Cortex of kidney (tissue), 1 donor: ENCODE measurements at places on chromosomes 7 and 10.
A peak's percentile ranks its signal among the peaks of the same experiment; 100 is the strongest.

DNA sequence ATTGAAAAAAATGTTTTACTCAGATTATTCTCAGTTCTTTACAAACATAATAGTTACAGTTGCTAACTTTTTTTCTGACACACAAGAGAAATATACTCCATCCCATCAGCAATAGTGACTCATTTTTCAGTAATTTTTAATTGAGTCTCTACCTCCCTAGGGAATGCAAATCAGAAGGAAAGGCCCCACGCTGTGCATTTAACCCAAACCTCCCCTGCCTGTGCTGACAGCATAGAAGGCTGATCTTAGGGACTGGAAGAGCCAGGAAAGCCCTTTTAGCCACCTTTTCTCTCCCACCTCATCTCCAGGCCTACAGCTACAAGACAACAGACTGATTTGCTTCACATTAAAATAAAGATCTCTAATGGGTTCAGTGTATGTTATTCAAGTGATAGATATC lies 24.7 kb upstream of the PIK3CG start:
- no peak for DNase-seq

- DNase-seq, result no peak
Observed at GRCh38 chr7:138317044-138317596, 142.9 kb upstream of the TRIM24 start.

DNA sequence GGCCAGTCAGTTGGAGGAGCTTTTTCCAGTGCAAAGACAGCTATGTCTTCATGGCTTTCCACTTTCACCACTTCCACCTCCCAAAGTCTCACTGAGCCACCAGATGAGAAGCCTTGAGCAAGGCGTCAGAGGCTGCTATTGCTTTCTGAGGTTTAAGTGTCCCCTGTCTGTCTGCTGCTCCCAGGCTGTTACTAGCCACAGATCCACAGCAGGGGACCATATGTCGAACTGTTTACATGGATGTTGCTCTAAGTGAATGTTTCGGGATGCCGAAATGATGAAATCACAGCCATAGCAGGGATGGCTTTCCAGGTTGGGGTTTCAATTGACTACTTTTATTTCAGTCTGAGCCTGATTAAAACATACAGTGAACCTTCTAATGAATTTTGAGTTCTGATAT lies 88.5 kb downstream of the AVL9 start:
- no peak for DNase-seq

- no peak for DNase-seq
Observed at GRCh38 chr10:92834331-92834730, 14.0 kb upstream of the EXOC6 start.

DNA sequence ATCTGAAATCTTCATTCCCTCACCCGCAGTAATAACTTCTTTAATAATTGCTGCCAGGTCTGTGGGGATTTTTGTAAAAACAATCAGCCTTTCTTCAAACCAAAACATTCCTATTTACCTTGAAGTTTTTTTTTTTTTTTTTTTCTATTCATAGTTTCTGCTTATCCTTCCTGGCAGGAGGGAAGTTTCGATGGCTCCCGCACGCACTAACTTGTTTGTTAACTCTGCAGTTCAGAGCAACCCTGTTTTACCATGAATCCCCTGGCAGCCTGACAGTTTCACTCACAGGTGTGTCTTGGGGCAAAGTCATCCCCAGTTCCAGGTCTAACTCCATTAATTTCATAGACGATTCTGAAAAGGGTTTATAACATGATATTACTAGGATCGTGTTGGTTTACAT lies 149.3 kb downstream of the KLF6 start:
- no peak for DNase-seq

DNA sequence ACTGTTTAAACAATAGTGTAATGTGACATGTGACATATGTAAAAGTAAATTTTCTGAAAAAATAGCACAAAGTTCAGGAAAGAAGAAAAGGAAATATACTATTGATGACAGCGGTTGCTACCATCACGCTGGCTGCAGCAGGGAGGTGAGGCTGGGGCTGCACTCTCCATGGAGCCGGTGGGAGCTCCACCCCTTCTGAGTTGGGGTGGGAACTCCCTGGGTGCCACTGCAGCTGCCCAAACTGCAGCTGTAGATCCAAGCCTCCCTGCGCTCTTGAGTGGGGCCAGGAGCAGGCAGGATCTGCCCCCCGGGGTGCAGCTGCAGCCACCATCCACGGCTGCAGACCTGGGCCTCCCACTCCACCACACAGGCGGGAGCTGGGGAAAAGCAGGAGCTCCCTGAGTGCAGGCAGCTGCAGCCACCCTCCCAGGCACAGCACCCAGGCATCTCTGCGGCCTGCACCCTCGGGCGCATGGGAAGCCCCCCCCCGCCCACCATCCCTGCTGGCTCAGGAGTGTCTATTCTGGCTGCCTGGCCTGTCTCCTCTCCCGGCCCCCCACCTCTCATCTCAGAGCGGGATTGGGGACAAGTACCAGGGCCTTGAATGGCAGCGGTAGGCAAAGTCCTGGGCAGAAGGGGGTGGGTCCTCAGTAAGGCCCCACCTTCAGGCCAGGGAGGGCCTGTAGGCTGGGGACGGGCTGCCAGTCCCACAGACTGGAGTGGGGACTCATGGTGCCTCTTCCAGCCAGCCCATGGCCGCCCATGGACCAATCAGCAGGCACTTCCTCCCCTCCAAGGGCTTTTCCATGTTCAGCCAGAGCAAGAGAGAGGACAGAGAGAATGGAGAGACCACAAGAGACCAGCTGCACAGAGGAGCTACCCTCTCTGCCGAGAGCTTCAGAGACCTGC lies 50.1 kb downstream of the TNS3 start:
- DNase-seq, result no peak

- DNase-seq, result no peak
Observed at GRCh38 chr7:137169282-137169698, 174.2 kb downstream of the PTN start.

DNA sequence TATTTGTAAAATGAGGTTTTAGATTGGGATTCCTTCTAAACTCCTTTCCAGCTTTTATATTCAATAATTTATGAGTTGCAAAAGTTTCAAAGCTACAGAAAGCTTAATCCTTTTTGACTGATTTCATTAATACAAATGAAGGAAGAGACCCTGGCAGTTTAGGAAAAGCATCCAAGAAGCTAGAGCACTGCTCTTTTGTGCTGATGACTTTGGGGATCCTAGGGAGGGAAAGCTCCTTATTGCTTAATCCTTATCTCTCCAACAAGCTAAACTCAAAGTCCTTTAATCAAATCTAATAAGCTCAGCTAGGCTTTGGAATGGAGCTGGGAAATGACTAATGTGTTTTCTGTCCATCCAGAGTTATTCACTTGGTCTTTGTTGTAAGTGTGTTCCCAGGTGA lies 285.4 kb downstream of the ACTR3B start:
- DNase-seq, result no peak

DNA sequence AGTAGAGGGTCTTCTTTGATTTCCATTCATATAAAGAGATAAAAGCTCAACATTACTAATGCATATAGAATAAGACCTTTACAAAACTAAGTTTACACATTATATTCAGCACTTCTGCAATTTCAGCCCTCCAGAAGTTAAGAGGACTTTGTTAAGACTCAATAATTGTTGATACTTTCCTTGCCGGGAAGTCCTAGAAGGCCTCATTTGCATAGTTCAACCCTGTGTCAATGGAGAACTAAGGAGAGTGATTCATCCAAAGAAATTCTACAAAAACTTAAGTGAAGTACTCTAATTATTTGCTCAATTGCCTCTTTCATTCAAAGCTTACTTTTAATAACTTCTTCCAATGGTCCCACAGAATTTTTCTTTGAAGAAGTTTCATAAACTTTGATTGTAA lies 1060.3 kb upstream of the CELF2 start:
- no peak for DNase-seq

DNA sequence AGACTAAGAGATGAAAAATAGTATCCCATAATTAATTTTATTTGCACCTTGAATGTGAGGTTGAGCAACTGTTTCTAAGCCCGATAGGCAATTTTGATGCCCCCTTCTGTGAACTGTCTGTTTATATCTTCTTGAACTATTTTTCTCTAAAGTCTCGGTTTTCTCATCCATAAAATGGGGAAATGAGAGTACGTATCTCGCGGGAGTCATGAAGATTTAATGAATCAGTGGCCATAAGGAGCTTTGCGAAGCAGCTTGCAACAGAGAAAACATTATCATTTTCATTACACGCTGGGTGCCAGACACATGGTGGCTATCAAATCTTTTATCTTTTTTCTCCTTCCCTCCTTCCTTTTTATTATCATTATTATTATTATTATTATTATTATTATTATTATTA lies 108.1 kb upstream of the CARD11 start:
- no peak for DNase-seq

GRCh38 chr7:148672041-148672440 lies 26.7 kb upstream of the CUL1 start:
- no peak for DNase-seq

- DNase-seq, result no peak
Observed at GRCh38 chr7:55575733-55576132, 3.4 kb upstream of the VOPP1 start.

GRCh38 chr7:18520450-18521235 lies 25.1 kb downstream of the HDAC9 start:
- DNase-seq, result no peak

- no peak for DNase-seq
Observed at GRCh38 chr10:89548673-89549072, 13.3 kb upstream of the SLC16A12 start.

DNA sequence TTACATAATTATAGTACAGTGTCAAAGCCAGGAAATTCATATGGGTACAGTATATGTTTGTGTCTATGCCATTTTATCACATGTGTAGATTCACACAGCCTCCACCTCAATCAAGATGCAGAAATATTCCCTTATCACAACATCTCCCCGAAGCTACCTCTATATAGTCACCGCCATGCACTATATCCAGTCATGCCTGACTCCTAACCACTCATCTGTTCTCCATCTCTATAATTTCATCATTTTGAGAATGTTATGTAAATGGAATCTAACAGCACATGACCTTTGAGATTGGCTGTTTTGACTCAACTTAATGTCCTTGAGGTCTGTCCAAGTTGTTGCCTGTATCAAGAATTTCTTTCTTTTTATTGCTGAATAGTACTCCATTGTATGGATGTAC lies 22.3 kb upstream of the SLC25A13 start:
- DNase-seq, result no peak

DNA sequence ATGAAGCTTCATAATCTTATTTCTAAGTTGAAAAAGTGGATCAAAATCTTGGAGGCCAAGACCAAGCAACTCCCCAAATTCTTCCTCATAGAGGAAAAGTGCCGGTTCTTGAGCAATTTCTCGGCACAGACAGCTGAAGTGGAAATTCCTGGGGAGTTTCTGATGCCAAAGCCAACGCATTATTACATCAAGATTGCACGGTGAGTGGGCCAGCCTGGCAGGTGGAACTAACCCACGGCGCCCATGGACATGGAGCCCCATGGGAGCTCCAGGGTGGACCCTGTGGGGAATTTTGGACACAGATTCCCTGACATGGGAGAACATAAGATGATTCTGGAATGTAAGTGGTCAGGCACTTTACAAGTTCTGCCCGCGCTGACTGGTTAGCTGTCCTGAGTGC lies 125.9 kb downstream of the TRRAP start:
- no peak for DNase-seq

GRCh38 chr7:141418066-141418465 lies 133.1 kb upstream of the AGK start:
- no peak for DNase-seq

GRCh38 chr10:91944880-91945630 lies 21.5 kb downstream of the BTAF1 start:
- DNase-seq, result no peak

- no peak for DNase-seq
Observed at GRCh38 chr10:129773359-129773990, 190.6 kb downstream of the EBF3 start.

DNA sequence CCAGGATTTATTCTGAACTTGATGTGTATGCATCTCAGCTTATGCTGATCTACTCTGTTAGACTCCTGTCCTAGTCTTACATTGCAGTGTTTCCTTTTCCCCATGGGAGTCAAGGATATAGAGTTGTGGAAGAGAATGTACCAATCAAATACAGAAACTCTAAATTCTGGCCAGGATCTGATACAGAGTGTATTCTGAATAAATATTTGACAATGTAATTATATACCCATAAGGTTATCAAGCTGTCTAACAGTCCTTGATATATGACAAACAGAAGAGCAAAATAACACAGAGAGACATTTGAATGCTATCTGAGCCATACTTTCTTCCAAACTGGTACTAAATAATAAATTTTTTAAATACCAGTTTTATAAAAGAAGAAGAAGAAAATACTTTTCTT lies 116.8 kb downstream of the ETV1 start:
- DNase-seq, result no peak

DNA sequence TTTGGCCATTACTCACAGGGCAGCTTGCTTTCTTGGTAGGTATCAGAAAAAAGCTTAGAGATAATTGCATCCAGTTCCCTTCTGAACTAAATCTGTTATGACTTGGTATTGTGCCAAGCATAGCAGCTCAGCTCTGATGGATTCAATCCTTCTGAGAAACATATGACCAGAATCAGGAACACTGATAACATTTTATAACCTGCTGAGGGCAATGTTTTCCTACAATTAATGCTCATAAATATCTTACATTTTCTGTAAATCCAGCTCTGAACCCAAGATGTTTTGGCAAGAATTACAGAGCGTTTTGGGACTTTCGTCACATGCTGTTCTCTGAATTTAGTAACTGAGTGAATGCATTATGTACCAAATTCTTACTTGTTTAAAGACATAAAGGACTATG lies 167.8 kb downstream of the KIF20B start:
- DNase-seq, result no peak

DNA sequence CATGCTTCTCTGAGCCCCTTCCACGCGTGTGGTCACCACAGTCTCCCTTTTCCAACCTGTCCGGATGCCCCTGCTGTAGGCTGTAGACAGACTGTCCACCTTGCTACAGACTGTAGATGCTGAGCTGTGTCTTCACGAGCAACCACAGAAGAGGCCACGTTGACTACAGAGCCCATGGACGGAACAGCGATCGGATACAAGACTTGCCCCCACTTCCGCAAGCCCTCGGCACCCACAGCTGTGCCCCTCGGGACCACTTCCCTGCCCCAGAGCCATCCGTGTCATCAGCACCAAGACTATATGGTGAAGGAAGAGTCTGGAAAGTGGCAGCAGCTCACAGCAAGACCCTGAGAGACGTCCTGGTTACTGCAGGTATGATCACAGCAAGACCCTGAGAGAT lies 491.4 kb downstream of the DNAJB6 start:
- no peak for DNase-seq

GRCh38 chr7:149125863-149126661 lies at the start of gene ZNF425:
TSS of gene ZNF425 (minus strand) at chr7:149126324. CDS start at chr7:149126213, 111 bp downstream.
- peak; percentile 81 for DNase-seq

GRCh38 chr7:85289279-85289678 lies 102.4 kb upstream of the SEMA3D start:
- DNase-seq, result no peak

GRCh38 chr7:153190452-153190851 lies 430.9 kb downstream of the ACTR3B start:
- no peak for DNase-seq

DNA sequence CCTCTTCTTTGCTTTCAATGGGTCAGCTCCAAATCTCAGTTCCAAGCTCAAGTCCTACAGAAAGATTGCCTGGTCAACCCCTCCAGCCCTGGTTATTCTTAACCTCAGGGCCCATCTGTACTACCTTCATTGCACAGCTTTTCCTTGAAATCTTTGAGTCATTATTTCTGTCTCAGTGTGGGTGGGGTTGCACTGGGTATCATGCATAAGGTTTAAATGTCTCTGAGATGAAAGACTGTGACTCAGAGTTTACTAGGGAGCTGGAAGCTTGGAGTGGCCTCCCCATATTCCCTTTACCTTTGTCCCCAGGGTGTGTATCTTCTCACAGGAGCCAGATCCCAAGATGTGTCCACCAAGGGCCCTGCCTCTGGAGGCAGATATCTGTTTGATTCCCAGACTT lies 3.3 kb upstream of the OR6V1 start:
- DNase-seq, result no peak
